ENCODE measurements at places on chromosomes 1 and 21.

DNA sequence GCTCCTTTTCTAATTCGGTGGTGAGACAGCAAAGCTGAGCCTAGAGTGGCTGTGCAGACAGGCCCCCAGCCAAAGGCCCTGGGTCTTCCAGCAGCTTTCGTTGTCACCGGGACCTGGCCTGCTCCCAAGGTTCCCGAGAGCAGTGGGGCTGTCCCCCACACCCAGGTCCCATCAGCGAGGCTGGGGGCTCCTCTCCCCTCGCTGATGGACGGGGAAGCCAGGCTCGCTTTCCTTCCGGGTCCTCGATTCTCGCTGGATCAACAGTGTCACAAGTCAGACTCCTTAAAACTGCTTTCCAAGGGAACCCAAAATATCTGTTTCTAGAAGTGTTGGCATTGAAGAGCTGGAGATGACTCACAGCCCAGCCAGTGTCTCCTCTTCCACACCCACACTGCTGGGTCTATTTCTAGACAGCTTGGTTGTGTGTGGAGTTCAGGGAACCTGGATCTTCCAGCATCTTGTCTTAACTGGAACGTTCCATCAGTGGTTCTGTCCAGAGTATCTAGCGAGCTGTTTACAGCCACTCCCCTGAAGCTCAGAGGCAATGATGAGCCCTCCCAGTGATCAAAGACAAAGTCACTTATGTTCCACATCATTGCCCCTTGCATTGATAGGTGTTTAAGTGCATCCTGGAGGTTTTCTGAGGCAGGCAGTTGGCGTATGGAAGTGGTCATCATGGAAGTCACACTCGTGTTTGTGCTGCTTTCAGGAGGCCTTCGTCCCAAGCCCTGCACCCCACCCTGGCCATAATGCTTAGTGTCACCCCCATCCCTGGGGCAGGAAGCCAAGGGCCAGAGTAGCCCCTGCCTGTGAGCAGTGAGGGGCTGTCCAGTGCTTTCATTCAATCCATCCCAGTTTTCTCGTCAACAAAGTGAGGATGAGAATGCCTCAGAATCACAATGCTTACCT lies 35.2 kb downstream of the RRP1 start:
- no peak for DNase-seq

DNA sequence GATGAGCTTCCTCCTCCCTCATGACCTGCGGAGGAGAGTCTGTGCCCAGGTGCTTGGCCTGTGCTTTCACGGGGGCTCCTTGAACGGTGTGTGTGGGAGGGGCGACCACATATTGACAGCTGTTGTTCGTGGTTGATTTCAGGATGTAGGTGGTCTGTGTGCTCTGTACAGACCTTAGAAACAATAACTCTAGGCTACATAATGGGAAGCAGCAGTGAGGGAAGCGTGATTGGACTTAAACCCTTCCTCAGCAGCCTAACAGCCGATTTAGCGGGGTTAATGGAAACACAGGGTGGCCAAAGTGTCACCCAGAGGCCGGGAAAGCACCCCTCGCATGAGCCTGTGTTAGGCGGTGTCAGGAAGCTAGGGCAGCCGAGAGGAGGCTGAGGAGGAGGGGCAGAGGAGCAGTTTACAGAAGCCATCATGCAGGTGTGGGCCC lies 56.0 kb downstream of the TBCE start:
- no peak for DNase-seq

- DNase-seq = no peak
These were observed 1.3 kb downstream of the SLC41A1 start for GRCh38 chr1:205811660-205812059.

DNA sequence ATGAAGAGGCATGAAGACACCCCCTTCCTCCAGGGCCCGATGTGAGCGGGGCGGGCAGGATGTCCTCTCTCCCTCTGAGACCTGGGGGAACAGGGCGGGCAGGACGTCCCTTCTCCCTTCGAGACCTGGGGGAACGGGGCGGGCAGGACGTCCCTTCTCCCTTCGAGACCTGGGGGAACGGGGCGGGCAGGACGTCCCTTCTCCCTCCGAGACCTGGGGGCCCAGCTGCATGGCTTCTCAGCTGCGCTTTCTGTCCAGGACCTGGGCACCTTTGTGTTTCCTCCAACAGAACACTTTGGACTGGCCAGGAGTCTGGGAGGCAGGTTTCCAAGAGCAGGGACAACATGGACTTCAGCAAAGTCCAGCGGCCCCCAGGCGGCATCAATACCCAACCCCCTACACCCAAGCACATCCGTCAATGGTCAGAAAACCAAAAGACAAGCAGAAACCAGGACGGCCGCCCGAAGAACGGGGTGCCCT lies 30.8 kb upstream of the ADARB1 start:
- DNase-seq = no peak

GRCh38 chr1:194081444-194081843 lies 895.0 kb upstream of the B3GALT2 start:
- no peak for DNase-seq

DNA sequence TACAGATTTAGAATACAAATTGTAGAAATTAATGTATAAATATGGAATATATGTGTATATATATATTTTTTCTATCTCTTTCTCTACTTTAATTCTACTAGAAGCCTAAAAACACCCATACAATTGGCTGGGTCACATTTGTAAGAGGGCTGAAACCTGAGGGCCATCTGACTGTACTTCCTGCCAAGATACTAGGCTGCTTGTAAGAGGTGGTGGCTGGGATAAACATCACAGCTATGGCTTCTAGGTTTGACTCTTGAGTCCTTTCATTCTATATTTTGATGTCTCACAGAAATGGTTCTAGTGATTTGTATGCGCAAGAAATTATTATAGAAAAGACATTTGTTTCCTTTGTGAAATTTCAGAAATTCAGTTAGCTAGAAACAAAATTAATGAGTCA lies 1155.2 kb upstream of the B3GALT2 start:
- DNase-seq = no peak

GRCh38 chr1:89804642-89805237 lies 16.1 kb upstream of the LRRC8D start:
- DNase-seq = peak; percentile 56

DNA sequence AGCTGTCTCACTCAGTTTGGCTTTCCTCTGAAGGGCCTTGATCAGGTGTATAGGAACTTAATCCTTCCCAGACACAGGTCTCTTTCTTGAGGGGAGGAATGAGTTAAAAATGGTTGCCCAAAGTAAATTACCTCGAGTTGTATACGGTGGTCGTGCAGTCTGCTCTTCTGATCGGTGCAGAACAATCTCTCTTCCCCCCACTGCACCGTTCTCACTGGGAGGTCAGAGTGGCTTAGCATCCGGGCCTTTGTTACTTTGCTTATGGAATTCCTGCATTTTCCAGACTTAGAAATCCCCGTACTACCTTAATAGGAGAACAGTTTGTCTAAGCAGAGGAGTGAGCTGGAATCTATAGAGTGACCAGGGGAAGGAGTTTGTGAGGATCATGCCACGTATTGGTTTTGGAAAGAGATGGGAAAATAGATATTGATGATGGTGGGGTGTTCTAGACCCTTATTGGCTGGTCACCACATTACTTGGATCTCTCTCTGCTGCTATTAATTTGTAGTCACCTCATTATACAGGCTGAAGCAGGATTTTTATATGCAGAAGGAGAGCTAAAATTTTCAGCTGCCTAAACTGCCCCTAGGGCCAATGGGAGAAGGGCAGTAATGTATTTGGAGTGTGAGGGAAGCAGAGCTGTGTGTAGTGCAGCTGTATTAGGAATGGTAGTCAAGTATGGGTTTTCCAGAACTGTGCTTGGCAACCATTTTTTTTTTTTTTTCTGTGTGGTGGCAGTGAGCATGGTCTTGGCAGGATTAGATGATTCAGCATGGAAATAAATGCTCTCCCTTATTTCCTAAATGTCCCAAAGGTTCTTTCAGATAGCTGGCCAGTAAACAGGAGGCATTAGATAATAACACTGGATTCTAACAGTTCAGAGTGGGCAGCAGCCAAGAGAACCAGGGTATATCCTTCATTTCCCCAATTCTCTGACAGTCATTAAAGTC lies 81.5 kb downstream of the NDUFS5 start:
- DNase-seq = no peak

DNA sequence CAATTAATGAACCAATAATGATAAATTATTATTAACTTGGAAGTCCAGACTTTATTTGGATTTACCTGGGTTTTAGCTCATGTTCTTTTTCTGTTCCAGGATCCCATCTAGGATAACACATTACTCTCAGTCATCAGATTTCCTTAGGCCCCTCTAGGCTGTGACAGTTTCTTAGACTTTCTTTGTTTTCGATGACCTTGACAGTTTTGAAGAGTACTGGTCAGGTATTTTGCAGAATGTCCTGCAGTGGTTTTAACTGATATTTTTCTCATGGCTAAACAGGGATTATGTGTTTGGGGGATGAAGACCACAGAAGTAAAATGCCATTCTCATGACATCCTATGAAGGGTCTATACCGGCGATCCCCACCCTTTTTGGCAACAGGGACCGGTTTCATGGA lies 144.0 kb downstream of the NAV1 start:
- DNase-seq = no peak

- no peak for DNase-seq
These were observed 233.0 kb upstream of the IRF2BP2 start for GRCh38 chr1:234842726-234843641.
